ENCODE measurements at places on chromosomes 12 and 14.

GRCh38 chr12:9779209-9779608, 18.5 kb upstream of the CD69 start:
- no peak for DNase-seq

DNA sequence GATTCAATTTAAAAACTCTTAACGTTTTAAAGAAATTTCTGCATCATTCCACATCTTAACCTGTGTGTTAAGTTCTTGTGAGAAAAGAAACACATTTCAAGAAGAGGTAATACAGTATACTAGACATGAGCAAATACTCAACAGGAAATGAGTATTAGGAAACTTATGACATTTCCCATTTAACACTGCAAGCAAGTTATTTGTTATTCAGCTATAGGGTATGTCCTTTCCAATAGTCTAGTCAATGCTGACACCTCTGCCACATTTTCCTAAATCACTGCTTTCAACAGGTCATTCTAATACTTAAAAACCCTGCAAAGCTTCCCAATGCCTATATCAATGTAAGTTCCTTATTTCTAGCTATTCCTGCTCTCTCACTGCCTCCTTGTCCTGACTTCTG, 93.1 kb downstream of the DDHD1 start:
- no peak for DNase-seq

GRCh38 chr14:33934043-33934750, 16.7 kb downstream of the EGLN3 start:
- no peak for DNase-seq

GRCh38 chr14:23663711-23664110, 27.5 kb downstream of the DHRS2 start:
- DNase-seq = no peak

DNA sequence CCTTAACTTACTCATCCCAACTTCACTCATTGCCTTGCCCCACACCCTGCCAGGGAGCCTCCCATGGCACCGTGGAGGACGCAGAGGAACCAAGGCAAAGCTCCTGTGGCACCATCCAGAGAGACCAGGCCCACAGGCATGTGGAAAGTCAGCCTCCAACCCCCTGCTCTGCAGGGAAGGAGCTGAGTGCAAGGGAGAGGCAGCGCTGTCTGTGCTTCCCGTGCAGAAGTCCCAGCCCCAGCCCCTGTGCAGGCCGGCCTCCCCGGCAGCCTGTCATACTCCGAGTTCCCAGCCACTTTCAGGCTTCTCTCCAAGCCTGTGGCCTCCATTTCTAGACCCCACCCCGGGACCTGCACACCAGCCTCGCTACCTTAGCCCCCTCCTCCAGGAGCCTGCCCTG, 106.4 kb downstream of the SINHCAF start:
- DNase-seq = no peak

DNA sequence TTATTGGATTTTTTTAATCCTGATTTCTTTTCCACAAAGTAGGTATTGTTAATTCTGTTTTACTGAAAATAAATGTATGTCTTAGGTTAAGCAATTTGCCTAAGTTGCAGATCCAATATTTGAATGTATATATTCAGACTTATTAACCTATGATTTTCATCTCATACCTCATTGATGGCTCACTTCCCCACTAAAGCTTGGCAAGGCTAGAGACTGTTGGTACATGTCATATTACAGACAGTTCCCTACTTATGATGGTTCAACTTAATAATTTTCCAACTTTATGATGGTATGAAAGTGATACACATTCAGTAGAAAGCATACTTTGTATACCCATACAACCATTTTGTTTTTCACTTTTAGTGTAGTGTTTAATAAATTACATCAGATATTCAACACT, 33.2 kb upstream of the KCNH3 start:
- DNase-seq = no peak

- DNase-seq = peak; percentile 84
These were observed 23.8 kb downstream of the VPS37B start for GRCh38 chr12:122871851-122872780.

DNA sequence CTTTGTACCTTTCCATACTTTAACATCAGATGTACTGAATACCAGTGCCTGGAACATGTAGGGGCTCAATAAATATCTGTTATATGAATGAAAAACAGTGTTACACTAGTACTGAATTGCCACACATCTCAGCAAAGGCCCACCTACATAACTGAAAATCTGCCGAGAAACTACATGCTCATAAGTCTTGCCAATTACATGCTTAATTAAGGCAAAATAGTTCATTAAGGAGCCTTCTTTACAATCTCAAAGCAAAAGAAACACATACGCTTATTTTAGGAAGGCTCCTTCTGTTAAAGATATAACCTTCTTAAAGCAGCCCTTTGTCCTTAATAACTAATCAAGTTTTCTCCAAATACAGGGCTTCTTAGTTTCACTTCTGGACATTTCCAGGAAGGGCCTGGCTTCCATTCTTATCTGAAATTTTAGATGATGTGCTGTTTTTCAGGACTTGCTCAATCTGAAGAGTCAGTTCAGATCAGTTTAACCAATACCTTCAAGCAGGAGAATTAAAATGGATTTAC, 11.5 kb downstream of the LIMA1 start:
- DNase-seq = no peak

- no peak for DNase-seq
These were observed 9.7 kb upstream of the CACNA1C start for GRCh38 chr12:2043054-2043453.

- no peak for DNase-seq
These were observed 4.9 kb upstream of the B4GALNT3 start for GRCh38 chr12:454833-455232.

DNA sequence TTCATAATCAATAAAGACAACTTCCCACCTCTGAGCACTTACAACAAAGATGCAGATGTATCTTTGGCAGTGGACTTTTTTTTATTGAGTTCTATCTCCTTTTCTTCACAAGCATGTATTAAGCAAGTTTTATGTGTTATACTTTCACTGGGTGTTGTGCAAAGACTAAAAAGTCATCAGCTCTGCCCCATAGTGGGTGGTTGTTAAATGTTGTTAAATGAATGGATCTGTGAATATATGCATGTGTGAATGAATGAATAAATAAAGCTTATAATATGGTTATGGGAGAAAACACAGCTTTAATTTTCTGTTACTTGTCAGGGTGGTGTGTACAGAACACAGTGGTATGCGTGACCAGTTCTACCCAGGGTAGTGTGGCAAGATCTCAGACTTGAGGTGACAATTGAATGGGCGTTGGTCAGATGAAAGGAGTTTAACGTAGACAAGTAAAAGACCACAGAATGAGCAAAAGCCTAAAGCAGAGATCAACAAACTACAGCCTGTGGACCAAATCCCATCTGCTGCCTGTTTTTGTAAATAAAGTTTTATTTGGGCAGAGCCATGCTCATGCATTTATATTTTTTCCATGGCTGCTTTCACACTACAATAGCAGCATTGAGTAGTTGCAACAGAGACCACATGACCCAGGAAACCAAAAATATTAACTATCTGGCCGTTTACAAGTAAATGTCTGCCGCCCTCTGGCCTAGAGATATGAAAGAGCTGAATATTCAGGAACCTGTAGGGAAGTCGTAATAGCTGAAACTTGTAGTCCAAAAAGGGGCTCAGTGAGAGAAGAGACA, 207.4 kb upstream of the EEA1 start:
- DNase-seq = no peak

GRCh38 chr12:124872068-124872719, 8.5 kb upstream of the SCARB1 start:
- no peak for DNase-seq

GRCh38 chr12:108823804-108824203, 33.6 kb downstream of the SSH1 start:
- DNase-seq = no peak

GRCh38 chr12:55043542-55043941, 23.8 kb downstream of the NEUROD4 start:
- no peak for DNase-seq

DNA sequence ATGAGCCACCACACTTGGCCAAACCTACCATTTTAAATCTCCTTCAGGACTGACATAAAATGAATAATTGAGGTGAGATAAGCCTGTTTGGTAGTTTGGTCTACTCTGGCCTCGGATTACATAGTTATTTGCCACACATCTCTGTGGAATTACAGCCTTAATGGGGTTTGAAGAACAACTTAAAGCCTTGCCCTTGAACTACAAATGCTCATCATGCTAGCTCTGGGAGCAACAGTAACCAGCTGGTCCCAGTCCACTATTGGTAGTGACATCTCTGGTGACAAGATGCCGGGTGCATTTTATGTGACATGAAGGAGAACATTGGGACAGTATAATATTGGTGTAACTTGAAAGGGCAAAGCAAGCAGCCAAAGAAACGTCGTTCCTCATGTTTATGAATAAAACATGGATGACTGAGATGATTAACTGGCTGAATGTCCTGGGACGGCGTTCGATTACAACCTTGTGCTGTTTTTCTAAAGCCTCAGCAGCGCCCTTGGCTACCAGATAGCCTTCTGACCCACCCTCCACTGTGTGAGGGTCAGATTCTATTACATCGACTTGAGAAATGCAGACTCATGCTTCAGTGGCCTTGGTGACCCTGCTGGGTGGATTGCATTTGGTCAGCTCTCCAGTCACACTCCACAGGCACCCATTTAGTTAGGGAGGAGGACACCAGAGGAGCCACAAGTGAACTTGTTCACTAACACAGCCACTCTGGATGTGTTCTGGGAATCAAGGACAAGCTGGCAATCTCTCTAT, 41.5 kb downstream of the BEST3 start:
- no peak for DNase-seq

GRCh38 chr14:39430762-39431415, 1.3 kb downstream of the FBXO33 start:
- no peak for DNase-seq

DNA sequence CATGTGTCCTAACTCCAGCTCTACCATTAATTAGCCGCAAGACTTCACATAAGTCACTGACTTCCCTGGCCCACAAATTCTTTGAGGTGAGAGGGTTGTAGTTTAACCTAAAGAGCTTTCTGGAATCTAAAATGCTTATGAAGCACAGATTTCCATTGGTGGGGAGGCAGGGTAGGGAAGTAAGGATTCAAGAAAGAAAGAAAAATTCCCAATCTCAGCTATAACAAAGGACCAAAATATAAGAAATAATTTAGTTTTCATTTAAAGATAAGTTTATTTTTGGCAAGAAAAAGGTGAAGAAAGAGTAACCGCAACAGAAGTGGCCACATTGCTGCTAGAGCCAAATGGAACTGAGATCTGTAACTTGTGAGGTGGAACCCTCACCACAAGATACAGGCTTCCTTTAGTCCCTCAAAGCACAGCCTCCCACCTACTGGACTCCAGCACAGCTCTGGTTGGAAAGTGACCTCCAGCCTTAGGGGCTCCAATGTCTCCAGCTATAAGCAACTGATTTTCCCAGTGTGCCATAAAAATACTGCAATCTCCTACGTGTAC, 23.6 kb downstream of the DAD1 start:
- DNase-seq = no peak

DNA sequence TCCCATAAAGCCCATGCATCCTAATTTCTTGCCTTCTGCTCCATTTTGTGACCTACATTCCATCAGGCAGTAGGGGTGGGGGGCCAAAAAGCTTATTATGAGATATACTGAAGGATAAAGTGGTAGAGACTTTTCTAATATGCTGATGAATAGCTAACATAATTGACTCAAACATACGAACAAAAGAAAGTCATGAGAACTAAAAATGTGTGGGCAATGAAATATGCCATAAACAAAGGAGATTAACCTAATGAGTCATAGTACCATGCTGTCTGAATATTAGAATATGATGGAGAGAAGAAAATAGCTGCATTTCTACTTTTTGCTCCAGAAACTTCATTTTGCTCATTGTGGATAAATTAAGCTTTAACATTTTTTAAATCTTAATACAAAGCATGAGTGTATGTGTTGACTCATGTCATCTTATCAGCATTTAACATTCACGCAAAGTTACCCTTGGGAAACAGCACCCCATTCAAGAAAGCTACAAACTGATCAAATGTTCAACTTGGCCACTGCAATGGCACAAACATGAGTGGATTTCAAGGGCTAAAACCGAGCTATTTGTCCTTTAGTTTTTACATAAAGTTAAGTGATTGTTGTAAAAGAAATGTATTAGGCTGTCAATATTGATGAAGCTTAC, 64.0 kb upstream of the DIO2 start:
- no peak for DNase-seq

GRCh38 chr12:39071611-39072010, 166.2 kb upstream of the CPNE8 start:
- DNase-seq = no peak

- no peak for DNase-seq
These were observed 9.6 kb upstream of the RNASE1 start for GRCh38 chr14:20811986-20812975.

DNA sequence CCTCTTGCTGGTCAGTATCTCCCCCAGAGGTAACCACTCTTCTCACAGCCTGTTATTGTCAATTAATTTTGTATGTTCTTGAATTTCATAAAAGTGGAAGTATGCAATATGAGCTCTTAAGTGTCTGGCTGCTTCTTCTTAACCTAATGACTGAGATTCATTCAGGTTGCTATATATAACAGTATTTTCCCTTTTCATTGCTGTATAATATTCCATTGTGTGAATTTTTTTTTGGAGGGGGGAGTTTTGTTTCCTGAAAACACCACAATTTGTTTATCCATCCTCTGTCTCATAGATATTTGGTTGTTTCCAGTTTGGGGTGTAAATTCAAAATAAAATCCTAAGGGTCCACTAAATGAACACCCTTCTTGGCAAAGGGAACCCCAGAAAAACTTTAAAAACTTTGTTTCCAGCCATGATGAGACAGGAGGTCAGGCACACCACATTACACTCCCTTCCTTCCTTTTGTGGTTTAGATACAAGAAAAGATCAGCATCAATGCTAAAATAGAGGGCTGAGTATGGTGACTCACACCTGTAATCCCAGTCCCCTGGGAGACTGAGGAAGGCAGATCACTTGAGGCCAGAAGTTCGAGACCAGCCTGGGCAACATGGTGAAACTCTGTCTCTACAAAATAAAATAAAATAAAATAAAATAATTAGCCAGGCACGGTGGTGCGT, 4.1 kb upstream of the DAO start:
- DNase-seq = no peak

DNA sequence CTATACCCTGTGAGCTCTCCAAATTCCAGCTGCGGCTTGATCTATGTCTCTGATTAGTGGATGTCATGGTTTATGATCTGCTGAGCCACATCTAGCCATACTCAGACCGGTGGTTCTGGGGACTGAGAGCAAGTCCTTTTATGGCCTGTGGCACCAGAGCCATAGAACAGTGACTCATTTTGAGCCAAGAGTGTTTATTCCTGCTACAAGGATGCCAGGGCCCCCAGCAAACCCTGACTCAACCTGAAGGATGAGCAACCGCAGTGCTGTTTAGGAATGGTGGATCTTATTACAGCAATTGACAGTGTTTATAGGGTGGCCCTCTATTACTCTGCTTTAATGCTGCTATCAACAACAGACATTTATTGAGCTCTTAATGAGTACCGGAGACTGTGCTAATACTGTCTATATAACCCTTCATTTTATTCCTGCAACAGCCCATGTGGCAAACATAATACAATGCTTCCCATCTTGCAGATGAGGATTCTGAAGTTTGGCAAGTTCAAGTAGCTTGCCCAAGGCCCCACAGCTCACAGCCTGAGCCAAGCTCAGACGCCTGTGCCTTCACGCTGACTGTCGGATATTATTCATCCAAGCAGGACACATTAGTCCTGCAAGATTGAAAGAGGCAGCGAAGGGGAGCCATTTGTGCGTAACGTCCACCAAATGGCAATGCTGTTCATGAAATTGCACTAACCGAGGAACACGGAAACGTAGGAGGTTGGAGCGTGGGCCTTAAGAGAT, 273.6 kb upstream of the PWP1 start:
- peak; percentile 66 for DNase-seq

- no peak for DNase-seq
These were observed 11.3 kb downstream of the ALDH1L2 start for GRCh38 chr12:105072888-105073488.

- no peak for DNase-seq
These were observed 34.7 kb downstream of the C12orf75 start for GRCh38 chr12:105365231-105365630.
